ENCODE measurements at places on chromosomes 1 and 21.

DNA sequence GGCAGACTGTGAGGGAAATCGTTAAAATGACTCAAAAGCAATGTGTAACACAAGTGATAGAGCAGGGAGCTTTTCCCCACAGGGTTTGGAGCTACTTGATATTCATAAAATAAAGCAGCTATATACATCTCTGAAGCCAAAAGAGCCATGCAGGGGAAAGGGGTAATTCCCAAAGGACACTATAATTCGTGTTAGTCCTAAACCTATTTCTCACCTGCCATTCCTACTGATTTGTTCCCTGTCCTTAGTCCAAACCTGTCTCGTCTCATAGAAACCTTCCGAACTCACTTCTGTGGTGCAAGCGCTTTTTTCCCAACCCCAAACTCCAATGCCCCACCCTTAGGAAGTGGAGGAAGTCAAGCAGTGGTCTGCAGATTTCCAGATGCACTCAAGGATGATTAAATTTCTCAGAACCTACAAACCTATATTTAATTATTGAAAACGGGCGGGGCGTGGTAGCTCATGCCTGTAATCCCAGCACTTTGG is 946 bp upstream of the HNRNPR start:
- DNase-seq = no peak

DNA sequence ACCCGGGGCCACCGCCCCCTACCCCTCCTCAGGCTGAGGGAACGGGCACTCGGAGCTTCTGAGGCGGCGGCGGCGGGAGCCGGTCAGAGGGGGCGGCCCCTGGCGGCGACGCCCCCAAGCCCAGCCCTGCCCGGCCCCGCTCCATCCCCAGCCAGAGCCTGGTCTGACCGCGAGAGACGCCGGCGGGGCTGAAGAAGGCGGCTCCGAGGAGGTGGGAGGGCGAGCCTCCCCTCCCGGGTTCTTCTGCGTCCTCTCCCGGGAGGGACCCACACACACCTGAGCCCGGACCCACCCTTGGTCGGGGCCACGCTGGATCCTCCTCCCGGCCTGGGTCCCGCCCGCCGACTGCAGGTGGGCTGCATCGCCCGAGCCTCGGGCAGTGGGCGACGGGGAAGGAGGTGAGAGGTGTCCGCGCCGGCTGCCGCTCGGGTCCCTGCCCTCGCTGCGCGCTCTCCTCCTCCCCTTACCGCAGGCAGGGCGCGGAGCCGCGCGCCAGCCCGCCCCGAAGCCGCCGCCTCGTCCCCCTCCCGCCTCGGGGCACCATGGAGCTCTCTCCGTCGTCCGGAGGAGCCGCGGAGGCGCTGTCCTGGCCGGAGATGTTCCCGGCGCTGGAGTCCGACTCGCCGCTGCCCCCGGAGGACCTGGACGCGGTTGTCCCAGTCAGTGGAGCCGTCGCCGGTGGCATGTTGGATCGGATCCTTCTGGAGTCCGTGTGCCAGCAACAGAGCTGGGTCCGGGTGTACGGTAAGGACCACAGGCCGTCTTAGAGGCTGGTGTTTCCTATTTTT is at the start of gene RASAL2:
Gene RASAL2, plus strand, starts transcription at position 154 of the 788 bp plus-strand sequence. Its CDS starts 389 bp downstream, at position 543.
- DNase-seq = no peak

DNA sequence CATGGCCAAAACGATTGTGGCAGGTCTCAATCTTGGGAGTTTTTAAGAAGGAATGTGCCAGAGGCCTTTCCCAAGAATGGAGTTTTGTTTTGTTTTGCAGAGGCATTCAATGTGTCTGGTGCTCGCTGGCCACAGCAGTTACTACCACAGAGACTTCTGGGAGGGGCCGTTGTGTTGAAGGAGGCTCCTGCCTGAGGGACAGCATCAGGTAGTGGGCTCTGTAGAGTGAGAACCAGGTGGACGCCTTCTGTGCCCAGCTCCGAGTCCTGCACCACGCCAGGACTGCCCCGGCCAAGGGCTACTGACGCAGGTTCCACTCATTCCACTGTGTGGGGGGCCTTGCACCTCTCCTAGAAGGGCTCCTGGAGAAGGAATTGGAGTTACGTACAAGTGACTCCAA is 44.9 kb upstream of the RBM15 start:
- no peak for DNase-seq

DNA sequence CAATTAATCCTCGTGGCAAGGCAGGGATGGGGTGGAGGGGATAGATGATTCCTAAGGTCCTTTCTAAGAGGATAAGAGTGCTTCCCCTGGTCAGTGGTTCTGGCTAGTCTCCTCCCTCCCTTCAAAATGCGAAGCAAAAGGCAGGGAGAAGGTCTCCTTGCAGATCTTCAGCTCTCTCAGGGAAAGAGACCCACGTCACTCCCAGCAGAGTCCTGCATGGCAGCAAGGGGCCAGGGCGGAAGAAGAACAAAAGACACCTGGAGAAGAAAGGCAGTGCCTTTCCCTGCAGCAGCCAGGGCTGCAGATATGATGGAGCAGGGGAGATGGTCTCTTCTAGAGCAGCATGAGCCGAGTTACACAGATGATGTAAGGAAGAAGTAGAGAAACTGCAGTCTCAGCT is 29.6 kb upstream of the SLAMF9 start:
- no peak for DNase-seq

DNA sequence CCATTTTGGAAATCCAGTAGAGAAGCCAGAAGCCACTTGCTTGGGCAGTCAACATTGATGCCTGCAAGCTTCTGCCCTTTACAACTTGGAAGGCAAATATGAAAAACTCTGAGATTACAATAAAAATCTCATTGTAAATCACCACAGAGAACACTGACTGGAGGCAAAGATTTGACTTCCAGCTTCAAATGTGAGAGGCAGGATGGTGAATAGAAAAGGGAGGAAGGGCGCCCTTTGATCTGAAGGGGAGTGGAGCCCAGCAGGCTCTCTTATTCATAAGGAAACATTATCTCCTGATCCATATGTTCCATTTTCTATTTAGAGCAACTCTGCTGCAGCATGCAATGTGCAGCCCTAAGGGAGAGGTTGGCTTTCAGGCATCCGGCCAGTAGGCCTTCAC is 348.3 kb downstream of the AJAP1 start:
- no peak for DNase-seq

DNA sequence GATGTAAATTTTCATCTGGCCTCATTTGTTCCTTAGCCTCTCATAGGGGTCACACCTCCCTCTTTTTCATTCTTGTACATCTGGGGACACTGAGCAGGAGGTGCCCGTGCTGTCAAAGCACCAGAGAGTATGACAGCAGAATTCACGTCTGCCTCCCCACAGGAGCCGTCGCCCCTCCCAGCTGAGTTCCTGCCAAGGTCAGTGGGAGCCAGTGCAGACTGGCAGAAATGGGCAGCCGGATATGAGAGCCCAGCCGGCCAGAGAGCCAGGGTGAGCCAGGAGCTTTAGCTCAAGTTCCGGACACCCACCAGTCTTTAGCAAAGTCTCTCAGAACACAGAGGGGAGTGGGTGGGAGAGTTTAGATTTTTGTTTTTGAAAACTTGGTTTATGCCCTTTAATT is 21.9 kb downstream of the GPR137B start:
- DNase-seq = no peak

GRCh38 chr1:160522622-160523345 is at the start of gene SLAMF6:
SLAMF6 (minus strand) TSS chr1:160523255; CDS start chr1:160523192, 63 bp downstream.
- peak; percentile 71 for DNase-seq

DNA sequence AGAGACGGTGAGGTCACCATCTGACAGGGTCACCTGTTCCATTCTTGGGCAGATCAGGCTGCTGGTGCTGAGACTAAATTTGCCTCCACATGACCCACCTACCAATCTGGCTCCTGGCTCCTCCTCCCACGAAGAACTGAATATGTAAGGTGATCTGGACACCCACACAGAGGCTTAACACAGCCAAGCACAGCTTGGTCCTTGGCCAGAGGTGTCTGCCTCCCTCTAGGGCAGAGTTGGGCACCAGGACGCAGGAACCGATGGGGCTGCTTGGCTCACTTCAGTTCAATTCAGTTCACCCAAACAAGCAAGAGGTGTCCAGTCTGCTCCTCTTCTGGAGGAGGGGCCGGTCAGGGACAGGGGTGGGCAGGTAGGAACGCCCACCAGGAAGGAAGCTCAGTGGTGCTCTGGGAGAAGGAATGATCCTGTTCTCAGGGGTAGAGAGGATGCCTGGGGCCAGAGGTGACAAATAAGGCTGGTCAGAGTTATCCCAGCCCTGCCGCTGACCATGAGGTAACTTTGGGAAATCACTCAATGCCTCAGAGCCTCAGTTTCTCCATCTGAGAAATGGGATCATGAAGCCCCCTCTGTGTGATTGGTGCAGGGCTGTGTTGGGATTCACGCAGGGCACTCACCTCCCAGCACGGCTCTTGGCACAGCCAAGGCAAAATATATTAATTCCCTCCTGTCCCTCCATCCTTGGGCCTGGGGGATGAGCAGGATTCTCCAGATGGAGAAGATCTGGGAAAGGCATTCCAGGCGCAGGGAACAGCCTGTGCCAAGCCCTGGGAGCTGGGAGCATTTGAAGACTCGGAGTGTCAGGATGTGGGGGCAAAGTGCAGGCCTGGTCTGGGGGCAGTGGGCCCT is 284.5 kb downstream of the PTPRU start:
- DNase-seq = no peak

DNA sequence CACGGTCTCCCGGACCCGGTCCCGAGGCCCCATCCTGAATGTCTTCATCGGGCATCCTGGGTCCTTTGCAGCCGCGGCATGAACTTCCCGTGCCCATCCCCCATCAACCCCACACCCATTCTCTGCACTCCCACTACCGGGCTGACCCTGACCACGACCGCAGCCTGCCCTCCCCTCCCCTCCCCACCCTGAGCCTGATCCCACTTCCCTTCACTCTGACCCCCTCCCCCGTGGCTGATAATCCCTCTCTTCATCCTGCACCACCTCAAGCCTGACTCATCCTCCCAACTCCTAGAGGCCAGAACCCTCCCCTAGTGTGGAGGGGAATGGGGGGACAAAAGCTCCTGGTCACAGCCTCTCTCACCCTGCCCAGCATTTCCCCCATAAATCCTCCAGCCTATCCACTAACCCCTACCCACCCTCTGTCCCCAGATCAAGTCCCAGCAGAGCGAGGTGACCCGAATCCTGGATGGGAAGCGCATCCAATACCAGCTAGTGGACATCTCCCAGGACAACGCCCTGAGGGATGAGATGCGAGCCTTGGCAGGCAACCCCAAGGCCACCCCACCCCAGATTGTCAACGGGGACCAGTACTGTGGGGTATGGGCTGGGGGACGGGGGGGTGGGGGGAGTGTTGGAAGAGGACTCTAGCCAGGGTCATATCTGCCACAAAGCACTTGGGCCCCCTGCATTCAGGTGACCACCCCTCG is 602 bp downstream of the SH3BGRL3 start:
- DNase-seq = no peak

GRCh38 chr1:196535727-196536126 is 72.5 kb downstream of the KCNT2 start:
- no peak for DNase-seq
